ENCODE measurements at places on chromosomes 2 and 18.

DNA sequence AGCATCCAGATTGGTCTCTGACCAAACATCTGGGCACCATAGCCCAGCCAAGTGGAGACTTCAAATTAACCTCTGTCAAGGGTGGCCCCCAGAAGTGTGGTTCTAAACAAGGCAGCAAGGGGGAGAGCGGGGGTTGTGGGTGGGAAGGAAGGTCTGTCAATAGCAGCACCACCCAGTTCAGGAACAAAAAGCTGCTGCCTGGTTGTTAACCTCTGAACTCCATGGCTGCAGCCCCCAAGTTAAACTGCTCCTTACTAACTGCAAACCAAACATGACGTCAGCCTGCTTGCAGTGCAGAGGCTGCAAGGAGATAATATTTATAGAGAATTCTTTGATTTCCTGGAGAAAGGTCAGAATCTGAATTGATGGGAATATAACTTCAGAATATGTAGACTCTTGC, 76.5 kb downstream of the ARL4C start:
- no peak for DNase-seq

DNA sequence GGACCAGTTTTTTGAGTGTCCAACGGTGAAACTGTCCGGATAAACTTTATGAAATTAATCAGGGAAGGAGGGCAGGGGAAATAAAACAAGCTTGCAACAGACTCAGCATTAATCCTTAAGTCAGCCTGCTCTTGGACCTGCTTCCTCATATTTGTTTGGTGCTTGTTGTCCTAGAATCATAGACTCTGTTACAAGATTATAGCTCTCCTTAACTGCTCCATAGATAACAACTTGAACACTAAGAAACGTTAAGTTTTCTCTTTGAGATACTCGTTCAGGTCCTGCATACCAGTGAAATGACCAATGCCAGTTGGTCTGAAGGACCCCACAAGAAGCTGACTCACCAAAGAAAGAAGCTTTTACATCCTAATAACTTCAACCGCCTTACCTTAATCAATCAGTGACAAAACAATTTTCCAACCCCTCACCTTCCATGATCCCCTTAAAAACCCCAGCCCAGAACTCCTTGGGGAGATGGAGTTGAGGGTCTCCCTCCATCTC, 493.2 kb downstream of the PID1 start:
- no peak for DNase-seq

- DNase-seq = no peak
Measured at GRCh38 chr2:46262248-46262938, 34.8 kb upstream of the EPAS1 start.

DNA sequence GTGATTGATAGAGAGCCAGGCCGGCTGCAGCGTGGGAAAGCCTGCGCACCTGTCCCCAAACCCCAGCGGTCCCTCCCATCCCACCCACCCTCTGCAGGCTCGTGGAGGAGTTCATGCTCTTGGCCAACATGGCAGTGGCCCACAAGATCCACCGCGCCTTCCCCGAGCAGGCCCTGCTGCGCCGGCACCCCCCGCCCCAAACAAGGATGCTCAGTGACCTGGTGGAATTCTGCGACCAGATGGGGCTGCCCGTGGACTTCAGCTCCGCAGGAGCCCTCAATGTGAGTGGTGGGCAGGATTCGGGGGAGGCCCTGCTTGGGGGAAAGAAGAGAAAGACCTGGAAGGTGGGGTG, 48.9 kb upstream of the ALPP start:
- DNase-seq = no peak

GRCh38 chr2:134455426-134455825, 201.6 kb downstream of the MGAT5 start:
- DNase-seq = no peak

DNA sequence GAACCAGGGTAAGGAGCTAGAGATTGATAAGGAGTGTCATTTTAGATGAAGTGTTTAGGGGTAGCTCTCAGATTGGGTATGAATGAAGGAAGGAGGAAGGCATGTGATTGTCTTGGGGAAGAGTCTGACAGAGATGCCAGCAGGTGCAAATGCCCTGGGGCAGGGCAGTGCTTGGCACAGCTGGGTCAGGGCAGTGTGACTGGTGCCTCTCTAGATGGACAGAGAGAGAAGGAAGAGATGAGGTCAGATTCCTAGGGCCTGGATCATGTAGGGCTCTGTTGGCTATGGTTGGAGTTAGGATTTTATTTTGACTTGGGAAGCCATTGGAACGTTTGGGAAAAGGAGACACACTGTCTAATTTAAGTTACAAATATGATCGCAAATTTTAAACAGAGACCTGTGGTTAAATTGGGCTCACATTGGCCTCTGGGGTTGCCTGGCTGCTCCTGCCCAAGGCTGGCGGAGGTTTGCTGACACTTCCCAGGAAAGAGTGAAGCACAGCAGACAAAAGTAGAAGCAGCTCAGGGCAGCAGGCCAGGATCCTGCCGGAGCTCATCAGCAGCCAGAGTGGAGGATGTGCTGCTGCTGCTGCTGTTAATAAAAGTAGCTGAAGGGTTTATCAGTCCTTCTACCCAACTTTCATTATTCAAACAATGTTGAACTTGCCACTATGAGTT, 32.7 kb upstream of the FHL2 start:
- no peak for DNase-seq
